T-helper 1 cell (primary cell): ENCODE measurements at places on chromosomes 7 and 10.

DNA sequence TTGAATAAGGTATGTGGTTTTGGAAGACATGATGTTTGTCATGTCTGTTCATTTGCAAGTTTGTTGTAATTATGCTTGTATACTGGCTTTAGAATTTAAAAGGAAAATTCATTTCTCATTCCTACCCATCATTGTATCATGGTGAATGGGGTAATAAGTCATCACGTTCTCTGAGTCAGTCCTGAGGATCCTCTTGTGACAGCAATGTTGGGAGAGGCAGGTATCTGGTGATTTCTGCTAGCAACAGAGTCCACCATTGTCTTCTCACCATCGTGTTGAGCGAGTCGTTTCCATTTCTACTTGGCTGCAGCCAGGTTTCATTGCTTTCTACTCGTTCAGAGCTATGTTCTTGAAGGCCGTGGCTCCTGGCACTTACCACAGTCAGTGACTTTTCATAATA lies 16.3 kb downstream of the CUL1 start:
- DNase-seq: no peak

GRCh38 chr7:116569737-116570136 lies 44.9 kb downstream of the CAV1 start:
- no peak for DNase-seq

DNA sequence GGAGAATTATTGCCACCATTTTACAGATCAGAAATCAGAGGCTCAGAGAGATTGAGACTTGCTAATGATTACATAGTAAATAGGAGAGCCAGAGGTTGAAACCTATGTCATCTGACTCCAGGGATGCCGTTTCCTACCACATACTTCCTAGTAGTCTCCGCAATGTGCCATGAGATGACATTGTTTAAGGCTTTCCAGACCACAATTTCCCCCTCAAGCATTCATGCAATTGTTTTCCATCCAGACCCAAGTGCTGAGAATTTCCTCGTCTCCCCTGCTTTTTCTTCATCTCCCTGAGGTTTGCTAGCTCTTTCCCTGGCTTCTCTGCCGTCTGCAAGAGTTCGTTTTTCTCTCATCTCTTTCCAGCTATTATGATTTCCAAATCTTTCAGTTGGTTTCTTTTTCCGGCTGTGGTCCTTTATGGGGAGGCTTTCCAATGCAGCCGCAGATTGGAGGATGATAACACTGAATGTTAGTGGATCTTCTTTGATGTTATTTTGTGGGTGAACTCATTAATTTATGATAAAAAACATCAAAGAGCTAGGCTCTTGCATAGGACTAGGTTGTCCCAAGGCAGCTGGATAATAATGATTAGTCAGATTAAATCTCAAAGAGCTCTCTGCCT lies 6.9 kb upstream of the GOLGA7B start:
- no peak for DNase-seq

DNA sequence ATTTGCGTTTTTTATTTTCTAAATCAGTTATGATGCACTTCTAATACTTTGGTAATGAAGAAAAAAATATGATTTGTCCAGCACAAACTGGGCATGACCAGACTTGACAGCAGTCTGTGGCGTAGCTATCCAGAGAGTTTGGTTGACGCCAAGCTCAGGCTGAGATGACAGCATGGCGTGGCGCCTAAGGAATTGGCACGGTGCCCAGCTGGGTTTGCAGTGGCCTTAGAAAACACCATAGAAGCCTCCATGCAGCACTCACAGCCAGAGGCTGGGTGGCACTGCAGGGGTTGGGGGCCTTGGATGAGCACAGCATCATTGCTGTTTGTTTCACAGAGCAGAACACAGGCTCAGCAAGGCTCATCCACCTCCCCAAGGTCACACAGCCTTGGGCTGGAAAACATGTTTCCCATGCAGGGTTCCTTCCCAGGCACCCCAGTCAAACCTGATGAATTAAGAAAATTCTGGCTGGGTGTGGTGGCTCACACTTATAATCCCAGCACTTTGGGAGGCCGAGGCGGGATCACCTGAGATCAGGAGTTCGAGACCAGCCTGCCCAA lies 88.9 kb downstream of the GTF2IRD1 start:
- DNase-seq: no peak

DNA sequence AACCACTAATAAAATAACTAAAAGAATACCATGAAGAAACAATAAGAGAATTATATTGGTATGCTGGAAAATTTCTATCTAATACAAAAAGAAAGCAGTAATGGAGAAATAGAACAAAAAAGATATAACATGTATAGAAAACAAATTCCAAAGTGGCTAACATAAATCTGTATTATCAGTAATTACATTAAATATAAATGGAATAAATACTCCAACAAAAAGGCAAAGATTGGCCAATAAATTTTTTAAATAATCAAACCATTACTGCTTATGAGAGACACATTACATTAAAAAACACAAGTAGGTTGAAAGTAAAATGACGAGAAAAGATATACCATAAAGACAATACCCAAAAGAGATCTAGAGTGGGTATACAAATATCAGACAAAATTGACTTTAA lies 90.0 kb downstream of the ARHGAP22 start:
- no peak for DNase-seq

GRCh38 chr7:106848851-106849442 lies 16.1 kb upstream of the PIK3CG start:
- no peak for DNase-seq

- no peak for DNase-seq
Measured at GRCh38 chr7:32871624-32872371, 19.8 kb downstream of the KBTBD2 start.

- DNase-seq: no peak
Measured at GRCh38 chr7:142871260-142872105, 14.1 kb downstream of the TRPV6 start.

- DNase-seq: no peak
Measured at GRCh38 chr10:52609071-52609470, 163.5 kb downstream of the MBL2 start.

- no peak for DNase-seq
Measured at GRCh38 chr7:20507157-20507556, 108.3 kb upstream of the ABCB5 start.

DNA sequence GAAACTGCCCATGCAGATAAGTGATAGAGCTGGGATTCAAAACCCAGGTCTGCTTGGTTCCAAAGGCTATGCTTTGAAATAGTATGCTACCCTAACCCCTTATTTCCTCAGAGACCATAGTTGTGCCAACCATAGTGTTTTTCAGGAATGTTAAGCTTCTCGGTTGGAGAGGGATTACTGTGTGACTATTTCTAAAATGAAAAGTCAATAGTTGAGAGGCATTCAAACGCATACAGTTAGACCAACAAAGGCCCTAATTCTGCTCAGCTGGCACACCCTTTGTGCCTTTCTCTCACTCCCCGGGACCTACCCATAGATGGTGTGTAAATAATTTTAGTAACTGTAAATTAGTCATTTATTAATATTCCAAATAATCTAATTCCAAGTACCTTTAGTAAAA lies 64.6 kb upstream of the RNF148 start:
- no peak for DNase-seq

DNA sequence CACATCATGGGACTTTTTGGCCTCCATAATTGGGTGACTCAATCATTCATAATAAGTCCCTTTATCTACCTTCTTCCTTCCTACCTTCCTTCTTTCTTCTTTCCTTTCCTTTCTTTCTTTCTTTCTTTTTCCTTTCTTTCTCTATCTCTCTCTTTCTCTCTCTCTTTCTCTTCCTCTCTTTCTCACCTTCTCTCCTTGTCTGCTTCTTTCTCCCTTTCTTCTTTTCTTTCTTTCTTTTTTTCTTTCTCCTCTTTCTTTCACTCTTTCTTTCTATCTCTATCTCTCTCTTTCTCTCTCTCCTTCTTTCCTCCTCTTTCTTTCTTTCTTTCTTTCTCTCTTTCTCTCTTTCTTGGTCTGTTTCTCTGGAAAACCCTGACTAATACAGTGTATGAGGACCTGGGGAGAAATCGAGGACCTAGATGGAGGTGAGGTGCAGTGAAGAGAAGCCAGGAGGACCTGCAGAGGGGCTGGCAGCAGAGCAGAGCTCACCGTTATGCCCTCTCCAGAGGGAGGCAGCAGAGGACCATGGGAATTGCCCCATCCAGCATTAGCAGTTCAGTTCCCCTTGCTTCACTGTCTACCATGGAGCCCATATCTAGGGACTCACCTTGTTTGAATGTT lies 52.7 kb upstream of the BTRC start:
- DNase-seq: no peak
